ENCODE measurements at places on chromosomes 3 and 15. TPM values are rescaled to one million over a fixed set of nuclear protein-coding genes. Genes with fewer than 3 reads are reported as not detected.
A peak's percentile ranks its signal among the peaks of the same experiment; 100 is the strongest.

- DNase-seq = no peak
Measured at GRCh38 chr3:195913382-195913781, 5.0 kb upstream of the TNK2 start.

GRCh38 chr3:67018105-67018788 is 20.1 kb downstream of the KBTBD8 start:
- DNase-seq = peak; percentile 25

GRCh38 chr3:156718622-156719306 is 44.4 kb downstream of the TIPARP start:
- DNase-seq = peak; percentile 17

DNA sequence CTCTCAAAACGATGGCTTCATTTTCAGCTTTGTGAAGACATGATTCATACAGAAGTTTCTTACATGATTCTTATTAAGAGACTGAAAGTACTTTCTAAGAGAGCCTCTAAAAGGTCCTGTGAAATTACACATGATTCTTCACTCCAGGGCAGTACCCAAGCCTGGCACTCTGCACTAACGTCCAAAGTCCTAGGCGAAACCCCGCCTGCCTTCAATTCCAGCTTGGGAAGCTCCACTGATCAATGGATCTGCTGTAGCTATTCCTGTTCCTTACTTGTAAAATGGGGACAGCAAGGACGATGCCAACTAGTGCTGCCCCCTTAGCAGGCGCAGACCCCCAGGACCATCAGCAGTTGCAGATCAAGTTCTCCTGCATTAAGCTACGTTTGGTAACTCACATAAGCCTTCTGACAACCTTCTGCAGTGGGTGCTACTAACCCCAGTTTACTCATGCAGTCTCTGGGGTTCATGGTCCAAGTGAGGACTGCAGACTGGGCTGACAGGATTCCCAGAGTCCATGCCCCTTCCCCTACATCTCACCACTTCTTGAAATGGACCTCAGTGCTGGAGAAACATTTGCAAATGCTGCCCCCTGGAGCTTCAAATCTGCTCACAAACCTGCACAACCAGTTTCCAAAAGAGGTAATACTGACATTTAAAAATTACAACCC is 10.6 kb downstream of the CHCHD4 start:
- DNase-seq = peak; percentile 21

GRCh38 chr3:14829811-14830210 is 11.0 kb downstream of the FGD5 start:
- DNase-seq = peak; percentile 62

DNA sequence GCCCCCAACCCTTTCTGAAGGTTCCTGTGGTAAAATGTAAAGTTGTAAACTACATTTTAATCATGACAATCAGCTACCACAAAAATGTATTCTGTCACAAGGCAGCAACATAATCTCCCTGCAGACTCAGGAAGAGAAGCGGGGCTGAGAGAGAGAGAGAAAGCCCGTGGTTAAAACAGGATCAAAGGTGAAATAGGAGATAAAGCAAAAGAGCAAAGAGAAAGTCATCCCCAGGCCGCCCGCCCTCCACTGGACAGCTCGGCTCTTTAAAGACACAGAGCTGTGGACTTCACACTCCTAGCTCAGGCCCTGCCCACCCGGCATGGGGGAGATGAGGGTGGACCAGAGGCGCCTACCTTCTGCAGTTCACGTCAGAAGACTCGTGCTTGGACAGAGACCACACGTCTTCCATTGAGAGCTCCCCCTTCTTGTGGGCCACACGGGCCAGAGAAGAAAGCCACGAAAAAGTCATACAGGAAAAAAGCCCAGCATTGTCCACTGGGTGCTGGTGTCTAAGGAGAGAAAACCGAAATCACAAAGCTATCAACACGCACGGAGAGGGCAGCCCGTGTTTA is 29.4 kb downstream of the ABCC5 start:
- no peak for DNase-seq

- DNase-seq = no peak
Measured at GRCh38 chr3:30146978-30147377, 459.4 kb upstream of the TGFBR2 start.

- peak; percentile 51 for DNase-seq
Measured at GRCh38 chr3:171817074-171817800, 7.0 kb upstream of the PLD1 start.

GRCh38 chr3:141407047-141407446 is 38.7 kb downstream of the ZBTB38 start:
- peak; percentile 83 for DNase-seq

The WDR72 gene
- total RNA-seq = 5.1 TPM

All from umbilical cord (tissue), 2 donors.